ENCODE measurements at places on chromosomes 13 and 19.
A peak's percentile ranks its signal among the peaks of the same experiment; 100 is the strongest.

GRCh38 chr19:10258080-10258710 lies 6.2 kb downstream of the MRPL4 start:
- no peak for DNase-seq

DNA sequence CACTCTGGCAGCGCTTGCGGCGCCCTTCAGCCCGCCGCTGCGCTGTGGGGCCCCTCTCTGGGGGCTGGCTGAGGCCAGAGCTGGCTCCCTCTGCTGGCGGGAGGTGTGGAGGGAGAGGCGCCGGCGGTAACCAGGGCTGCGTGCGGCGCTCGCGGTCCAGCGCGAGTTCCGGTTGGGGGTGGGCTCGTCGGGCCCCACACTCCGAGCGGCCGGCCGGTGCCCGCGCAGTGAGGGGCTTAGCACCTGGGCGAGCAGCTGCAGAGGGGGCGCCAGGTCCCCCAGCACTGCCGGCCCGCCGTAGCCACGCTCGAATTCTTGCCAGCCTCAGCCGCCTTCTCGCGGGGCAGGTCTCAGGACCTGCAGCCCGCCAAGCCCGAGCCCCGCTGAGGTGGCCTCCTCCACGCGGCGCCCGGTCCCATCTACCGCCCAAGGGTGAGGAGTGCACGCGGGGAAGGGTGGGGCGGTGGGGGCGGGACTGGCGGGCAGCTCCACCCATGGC lies 879.0 kb upstream of the SLITRK5 start:
- DNase-seq, result no peak

DNA sequence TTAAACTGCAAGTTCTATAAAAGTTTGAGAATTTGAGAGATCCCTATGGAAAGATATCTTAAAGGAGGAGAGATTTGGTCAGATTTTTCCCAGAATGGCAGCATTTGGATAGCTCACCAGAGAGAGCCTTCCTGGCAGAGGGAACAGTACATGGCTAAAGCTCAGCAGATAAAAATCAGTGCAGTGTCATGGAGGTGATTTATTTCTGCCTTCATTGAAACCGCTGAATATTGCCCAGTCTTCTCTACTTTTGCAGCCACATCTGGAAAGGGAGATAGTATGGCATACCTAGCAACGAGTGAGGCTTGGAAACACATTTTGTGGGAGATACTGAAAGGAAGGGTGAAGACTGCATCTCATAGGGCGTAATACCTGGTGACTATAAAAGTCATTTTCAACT lies 155.2 kb downstream of the RFC3 start:
- DNase-seq, result no peak

- DNase-seq, result no peak
Observed at GRCh38 chr19:44792281-44792680, 14.6 kb downstream of the CBLC start.

GRCh38 chr13:34776390-34776981 lies 165.6 kb upstream of the NBEA start:
- DNase-seq, result no peak

- DNase-seq, result peak; percentile 35
Observed at GRCh38 chr19:48480558-48481500, 11.7 kb downstream of the CYTH2 start.

DNA sequence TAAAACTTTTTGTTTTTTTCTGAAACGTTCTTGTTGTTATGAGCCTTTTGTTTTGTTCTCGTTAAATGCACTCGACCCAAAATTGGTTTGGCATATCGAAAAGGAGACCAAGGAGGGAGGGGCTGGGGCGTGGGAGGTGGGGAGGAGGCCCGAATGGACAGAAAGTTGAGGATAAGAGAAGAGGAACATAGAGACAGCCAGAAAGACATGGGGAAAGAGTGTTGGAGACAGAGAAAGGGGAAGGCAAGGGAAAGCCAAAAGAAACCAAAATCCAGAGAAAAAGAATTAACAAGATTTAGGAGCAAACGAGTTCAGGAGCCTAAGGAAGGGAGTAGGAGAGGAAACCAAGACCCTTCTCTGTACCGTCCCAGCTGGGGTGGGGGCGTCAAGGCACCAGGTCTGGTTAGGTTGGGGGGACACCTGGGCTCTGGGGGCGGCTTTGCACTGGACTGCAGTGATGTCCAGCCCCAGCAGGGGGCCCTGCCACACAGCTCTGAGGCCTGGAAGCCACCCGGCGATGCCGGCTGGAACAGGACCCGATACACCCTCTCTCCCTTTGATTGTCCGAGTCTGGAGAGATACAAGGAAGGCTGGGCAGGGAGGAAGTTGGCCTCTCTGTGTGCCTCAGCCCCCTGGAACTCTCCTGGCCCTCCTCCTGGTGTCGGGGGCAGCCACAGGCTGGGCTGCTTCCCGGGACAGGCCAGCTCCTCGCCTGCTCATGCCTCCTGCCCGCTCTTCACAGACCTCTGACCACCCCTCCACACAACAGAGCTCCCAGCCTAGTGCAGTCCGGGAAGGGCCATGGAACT lies 11.6 kb upstream of the ASF1B start:
- DNase-seq, result peak; percentile 39

GRCh38 chr13:113298043-113298945 lies 1.3 kb downstream of the LAMP1 start:
- peak; percentile 2 for DNase-seq

GRCh38 chr19:38554676-38555141 lies 63.0 kb downstream of the MAP4K1 start:
- DNase-seq, result no peak

GRCh38 chr19:55432241-55432959 lies 10.7 kb downstream of the SHISA7 start:
- DNase-seq, result no peak

GRCh38 chr19:7933828-7934725 lies 8.1 kb upstream of the CTXN1 start:
- no peak for DNase-seq

- no peak for DNase-seq
Observed at GRCh38 chr13:78632996-78633395, 26.0 kb downstream of the OBI1 start.

GRCh38 chr19:7748756-7749155 lies 1.4 kb upstream of the CD209 start:
- DNase-seq, result no peak

DNA sequence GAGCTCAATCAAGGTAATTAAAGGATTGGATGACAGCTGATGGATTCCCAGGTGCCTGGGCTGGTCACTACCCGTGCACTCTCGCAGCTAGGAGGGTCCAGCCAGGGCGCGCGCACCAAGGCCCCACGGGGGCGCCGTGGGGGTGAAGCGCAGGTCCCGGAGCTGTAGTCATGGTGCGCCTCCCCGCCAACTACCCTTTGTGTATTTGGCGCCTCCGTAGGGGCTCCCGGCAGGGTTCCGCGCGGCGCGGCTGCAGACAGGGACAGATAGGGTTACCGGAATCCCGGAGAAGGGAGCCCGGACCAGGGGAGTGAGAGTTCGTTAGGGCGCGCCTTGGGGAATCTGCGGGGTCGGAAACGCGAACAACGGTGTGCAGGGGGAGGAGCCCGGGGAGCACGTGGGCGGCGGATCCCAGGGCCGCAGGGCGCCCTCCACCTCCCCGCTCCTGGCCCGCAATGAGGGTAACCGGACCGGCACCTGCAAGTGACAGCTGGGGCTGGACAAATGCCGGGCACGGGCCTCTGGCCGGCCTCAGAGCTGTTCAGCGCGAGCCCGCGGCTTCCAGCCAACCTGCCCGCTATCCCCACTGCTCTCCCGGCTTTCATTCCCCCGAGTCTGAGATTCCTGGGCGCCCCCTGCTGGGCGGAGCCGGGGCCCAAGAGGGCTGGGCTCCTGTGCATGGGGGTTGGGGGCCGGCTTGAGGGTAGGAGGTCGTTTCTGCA lies 3.4 kb upstream of the PRAM1 start:
- DNase-seq, result peak; percentile 66

DNA sequence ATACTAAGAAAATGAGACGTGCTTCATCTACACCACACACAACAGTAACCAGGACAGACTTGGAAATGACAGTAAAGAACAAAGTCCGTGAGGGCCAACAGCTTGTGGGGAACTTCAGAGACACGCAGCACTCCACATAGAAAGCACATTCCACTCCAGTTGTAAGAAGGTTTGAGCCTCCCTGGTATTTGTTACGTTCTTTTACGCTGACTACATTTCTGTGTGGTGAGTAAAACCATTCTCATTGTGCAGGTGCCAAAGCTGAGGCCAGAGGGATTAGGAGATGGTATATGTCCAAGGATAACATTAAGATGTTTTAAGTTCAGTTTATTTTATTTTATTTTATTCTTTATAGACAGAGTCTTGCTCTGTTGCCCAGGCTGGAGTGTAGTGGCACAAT lies 1189.9 kb downstream of the UQCRFS1 start:
- DNase-seq, result no peak

- DNase-seq, result no peak
Observed at GRCh38 chr13:50126263-50126992, 111.2 kb downstream of the KCNRG start.

GRCh38 chr13:89267734-89268133 lies 1596.6 kb downstream of the SLITRK5 start:
- no peak for DNase-seq

DNA sequence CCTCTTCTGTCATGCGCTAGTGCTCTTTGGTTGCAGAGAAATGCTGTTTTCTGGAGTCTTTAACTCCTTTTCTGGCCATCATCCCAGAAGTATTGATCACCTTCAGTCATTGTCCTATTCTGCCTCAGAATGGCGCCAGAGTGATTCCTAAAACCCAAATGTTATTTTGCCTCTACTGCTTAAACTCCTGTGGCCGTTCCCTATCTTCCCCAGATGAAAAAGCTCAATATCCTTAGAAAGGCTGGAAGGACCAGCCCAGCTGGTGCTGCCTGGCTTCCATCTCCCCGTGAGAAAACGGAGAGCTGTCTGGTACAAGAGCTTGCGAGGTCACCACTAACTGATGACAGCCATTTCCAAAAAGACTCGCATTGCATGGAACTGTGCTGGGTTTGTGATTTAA lies 179.1 kb downstream of the RBM26 start:
- no peak for DNase-seq
